ENCODE measurements at places on chromosomes 3 and 15.

- no peak for DNase-seq
Measured at GRCh38 chr15:25947323-25948314, 84.5 kb upstream of the ATP10A start.

DNA sequence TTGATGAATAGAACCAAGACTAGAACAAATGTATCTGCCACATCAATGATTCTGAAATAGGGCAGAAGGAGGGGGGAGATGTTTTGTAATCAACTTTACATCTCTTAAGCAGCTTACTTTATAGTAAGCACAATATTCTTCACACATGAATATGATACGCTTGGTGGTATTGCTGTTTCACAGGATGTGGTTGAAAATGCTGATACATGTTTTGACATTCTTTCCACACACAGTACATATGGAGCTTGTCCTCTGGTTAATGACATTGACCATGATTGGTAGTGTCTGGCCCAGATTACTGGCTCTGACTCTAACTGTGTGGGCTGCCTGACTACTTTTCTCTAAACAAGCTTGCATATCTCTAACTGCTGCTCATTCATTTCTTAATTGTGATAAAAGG, 168.9 kb downstream of the KLHL25 start:
- DNase-seq, result peak; percentile 31

GRCh38 chr15:58043192-58043903, 22.2 kb downstream of the ALDH1A2 start:
- DNase-seq, result peak; percentile 33

DNA sequence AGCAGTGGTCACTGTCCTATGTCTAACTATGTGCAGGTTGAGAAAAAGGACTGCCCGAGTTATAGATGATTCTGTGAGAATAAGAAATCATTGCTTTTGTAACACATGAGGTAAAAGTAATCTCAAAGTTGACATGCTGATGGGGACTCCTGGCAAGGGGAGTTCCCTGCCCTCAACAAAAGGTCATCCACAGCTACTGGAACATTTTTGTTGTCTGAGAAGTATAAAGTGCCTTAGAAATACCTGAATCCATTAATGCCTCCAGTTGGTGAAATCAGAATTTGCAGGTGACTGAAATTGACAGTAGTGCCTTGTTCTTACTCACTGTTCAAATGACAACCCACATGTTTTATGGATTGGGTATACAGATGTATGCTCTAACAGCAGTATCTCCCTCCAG, 43.7 kb upstream of the RBM5 start:
- DNase-seq, result no peak

DNA sequence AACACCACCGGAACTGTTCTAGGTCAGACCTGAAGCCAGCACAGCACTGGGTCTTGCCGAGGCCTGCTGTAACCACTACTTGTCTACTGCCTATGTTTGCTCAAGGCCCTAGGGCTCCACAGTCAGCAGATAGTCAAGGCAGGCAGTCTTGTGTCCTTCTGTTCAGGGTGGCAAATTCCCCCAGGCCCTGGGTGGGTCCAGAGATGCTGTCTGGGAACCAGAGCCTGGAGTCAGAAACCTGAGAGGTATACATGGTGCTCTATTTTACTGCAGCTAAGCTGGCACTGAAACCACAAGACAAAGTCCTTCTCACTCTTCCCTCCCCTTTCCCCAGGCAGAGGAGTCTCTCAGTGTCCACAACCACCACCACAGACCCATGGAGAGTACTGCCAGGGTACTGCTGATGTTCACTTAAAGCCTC, 89.9 kb downstream of the BBX start:
- no peak for DNase-seq

DNA sequence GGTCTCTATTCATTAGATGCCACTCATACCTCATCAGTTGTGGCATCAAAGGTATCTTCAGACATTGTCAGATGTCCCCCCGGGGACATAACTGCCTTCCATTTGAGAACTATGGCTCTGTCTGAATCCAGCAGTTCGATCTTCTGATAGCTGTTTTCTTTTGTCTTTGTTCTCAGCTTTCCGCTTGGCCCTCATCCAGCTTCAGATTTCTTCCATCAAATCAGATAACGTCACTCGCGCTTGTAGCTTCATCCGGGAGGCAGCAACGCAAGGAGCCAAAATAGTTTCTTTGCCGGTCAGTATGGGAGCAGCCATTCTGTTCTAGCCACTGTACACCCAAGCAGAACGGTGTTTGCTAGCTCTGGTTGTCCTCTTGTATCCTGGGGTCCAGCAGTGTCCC, 4.4 kb downstream of the NIT2 start:
- no peak for DNase-seq

GRCh38 chr15:34470091-34470490, 32.5 kb upstream of the GOLGA8A start:
- DNase-seq, result no peak

GRCh38 chr15:77852241-77853007, 219.7 kb upstream of the LINGO1 start:
- DNase-seq, result no peak

GRCh38 chr3:94130690-94131089, 67.8 kb downstream of the NSUN3 start:
- DNase-seq, result no peak

- DNase-seq, result no peak
Measured at GRCh38 chr3:54150864-54151467, 28.6 kb downstream of the CACNA2D3 start.

GRCh38 chr15:77039848-77040247, 31.1 kb downstream of the TSPAN3 start:
- no peak for DNase-seq

DNA sequence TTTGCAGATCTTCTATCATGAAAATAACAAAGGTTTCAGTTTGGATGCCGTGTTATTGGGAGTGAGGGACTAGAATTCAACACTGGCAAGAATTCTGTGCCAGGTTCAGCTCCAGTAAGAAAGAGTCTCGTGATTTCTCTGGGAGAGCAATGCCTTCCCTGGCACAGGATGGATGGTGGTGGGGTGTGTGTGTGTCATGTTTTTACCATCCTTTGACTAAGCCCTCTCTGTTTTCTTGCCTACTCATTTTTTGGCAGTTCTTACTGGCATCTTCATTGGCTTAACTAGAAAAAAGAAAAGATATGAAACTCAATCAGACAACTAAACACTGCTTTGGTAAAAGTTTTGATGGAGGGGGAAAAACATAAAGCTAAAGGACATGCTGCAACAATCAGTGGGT, 86.6 kb downstream of the FMN1 start:
- no peak for DNase-seq

- no peak for DNase-seq
Measured at GRCh38 chr3:37903320-37903719, 41.6 kb downstream of the CTDSPL start.

DNA sequence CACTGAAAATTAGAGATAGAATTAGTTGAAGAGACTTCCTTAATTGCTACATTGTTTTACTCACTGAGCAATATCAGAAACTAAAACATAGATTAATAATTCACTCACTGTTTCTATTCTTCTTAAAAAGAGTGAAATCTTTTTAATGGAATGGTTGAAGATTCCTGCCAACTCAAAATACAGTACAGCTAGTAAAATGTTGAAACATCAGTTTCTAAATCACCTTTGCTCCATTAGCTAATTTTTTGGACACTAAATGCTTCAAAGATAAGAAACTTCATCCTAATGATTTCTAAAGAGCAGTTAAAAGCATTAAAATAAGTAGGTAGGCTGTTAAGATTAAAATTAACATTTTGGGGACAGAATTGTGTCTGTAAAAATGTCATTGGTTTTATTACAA, 10.5 kb upstream of the NIT2 start:
- no peak for DNase-seq

DNA sequence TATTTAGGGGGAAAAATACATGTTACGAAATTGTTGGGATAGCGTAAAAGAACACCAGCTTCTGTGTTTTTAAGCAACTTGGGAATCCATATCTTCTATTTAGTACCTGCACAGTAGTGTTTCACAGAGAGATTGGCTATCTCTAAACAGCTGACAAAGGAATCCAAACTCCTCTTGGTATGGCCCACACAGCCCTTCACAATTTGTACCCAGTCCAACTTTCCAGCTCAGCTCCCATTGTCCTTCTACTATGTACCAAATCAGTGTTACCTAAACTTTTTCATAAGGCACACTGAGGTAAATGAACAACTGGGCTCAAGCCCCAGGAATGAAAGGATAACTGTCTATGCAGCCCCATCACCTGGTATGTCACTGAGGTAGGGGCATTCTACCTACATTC, 61.9 kb downstream of the TNIK start:
- DNase-seq, result no peak

- no peak for DNase-seq
Measured at GRCh38 chr3:123568875-123569274, 16.0 kb downstream of the HACD2 start.

- DNase-seq, result no peak
Measured at GRCh38 chr15:89654301-89654761, 936 bp downstream of the KIF7 start.

- DNase-seq, result no peak
Measured at GRCh38 chr15:34336991-34337556, 507 bp downstream of the SLC12A6 start.

DNA sequence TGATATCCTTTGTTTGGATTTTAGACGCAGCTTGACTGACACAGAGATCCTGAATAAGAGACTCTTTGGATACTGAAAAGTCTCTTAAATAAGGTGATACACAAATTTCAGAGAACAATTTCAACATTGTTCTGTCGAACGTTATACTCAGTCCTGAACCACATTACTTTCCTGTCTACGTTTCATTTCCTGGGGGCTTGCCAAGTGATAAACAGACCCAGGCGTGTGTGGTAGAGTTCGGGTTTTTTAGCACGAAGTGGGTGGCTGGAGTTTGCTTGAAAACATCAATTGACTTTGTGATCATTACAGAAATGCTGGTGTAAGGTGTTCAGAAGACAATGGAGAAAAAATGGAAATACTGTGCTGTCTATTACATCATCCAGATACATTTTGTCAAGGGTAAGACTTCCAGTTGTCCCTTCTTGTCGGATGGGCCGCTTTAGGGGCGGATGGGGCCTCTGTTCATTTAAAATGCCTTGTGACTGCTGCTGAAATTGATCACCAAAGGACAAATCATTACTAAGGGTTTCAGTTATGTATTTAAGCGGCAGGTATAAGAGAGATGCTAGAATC, at the start of gene CD96:
Gene CD96, plus strand, starts transcription at position 287 of the 573 bp plus-strand sequence. Its CDS starts 52 bp downstream, at position 339.
- DNase-seq, result peak; percentile 22

DNA sequence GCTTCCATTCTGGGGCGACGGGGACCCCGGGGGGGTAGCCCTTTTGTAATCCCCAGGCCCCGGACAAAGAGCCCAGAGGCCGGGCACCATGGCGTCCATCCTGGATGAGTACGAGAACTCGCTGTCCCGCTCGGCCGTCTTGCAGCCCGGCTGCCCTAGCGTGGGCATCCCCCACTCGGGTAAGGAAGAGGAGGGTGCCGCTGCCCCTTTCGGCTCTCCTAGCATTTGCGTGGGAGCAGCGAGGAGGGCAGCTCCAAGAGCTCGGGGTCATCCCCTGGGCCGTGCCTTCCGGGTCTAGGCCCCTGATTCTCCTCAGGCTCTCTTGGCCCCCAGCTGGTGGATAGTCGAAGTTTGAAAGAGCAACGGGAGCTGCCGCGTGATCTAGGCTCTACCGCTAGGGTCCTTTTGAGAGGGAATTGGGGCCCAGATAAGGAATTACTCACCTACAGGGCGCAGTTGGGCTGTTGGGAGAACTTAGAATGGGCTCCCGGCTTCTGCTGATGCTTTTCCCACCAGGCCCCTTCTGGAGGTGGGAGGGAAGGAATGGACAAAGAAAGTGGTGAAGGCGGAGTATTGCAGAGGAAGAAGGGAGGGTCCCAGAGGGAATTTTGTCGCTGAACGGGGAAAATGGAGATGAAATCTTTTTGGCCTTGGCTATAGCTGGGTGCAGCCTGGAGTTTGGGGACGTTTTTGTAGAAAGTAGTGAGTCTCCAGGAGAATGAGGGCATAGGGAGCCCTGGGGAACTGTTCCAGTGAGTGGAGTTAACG, 615 bp downstream of the VPS18 start:
- DNase-seq, result peak; percentile 70

- no peak for DNase-seq
Measured at GRCh38 chr3:15455756-15456155, 28.4 kb downstream of the EAF1 start.

DNA sequence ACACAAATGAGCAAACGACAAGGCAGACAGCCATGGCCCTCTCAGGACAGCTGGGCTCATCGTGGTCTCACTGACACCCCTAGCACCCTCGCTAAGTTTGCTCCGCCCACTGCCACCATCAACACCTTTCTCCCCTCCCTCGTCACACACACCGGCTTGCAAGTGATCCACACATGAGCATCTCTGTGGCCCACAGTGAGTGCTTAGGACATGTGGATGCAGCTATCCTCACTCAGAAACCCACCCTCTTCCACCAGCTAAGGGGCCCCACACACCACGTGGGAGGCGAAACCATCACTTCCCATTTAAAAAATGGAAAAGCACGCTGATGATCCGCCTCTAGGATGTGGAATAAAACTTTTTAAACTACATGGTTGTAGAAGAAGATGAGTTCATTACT, 105.6 kb downstream of the OCA2 start:
- no peak for DNase-seq

- DNase-seq, result peak; percentile 74
Measured at GRCh38 chr15:97909291-97909891, 51.1 kb upstream of the ARRDC4 start.

DNA sequence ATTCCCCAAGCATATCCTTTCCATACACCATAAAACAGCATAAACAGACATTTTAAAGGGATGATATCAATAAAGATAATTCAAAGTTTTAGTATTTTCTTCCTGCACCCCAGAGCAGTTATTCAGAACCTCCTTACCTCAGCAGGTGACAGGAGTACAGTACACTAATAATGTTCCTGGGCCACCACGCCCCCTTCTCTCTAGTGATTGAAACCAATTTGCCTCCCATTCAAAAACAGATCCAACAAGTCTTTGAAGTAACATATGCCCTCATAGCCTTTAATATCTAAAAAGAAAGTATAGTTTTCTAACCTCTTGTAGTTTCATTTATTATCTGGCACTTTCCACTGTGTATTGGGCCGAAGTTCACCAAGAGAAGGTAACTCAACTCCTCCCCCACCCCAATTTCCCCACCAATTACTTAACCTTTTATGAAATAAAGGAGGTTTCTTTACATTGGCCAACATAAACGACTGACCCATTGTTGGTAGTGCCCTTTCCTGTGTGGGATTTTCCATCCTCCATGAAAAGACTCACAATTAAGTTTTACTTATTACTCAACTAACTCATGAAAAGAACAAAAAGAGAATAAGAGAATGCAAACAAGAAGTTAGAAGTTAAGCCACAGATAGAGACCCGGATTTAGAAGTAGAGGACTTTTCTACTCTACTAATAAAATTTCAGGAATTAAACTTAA, 5.0 kb upstream of the ATP8B4 start:
- no peak for DNase-seq

GRCh38 chr15:61500951-61501620, 272.0 kb upstream of the RORA start:
- DNase-seq, result no peak

- DNase-seq, result no peak
Measured at GRCh38 chr3:187852842-187853730, 107.8 kb upstream of the BCL6 start.
